ENCODE measurements at places on chromosomes 13 and 19. TPM values are rescaled to one million over a fixed set of nuclear protein-coding genes. Genes with fewer than 3 reads are reported as not detected.

Gene PRODH2
- total RNA-seq: not detected

Gene ZNF628
- 8.6 TPM for total RNA-seq

Gene ZNF835
- total RNA-seq: 0.09 TPM

Gene PSG7
- total RNA-seq: not detected

Gene ZSCAN5A
- total RNA-seq: 10.3 TPM

Gene RASIP1
- total RNA-seq: 1.0 TPM

Gene IFNL1
- not detected for total RNA-seq

Gene RABAC1
- total RNA-seq: 54.0 TPM

Gene IL12RB1
- total RNA-seq: 43.3 TPM

Gene SERPINE3
- total RNA-seq: not detected

Gene CGB7
- total RNA-seq: not detected

DNA sequence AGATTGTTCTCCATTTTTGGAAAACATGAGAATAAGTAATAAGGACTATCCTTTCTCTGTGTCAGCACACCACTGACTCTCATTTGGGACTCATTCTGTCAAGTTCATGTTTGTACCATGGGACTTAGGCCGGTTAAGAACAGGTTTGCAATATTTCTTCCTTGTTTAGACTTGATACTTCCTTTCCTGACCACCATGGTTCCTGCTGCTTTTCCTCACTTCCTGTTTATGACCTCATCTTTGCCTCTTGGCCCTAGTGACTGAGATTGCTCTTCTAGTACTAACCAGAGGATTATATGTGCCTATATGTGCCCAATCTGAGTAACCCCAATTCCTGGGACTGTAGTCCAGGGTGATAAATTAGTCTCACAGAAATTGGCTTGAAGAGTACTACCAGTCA lies 32.5 kb upstream of the NDFIP2 start:
- no peak for DNase-seq

DNA sequence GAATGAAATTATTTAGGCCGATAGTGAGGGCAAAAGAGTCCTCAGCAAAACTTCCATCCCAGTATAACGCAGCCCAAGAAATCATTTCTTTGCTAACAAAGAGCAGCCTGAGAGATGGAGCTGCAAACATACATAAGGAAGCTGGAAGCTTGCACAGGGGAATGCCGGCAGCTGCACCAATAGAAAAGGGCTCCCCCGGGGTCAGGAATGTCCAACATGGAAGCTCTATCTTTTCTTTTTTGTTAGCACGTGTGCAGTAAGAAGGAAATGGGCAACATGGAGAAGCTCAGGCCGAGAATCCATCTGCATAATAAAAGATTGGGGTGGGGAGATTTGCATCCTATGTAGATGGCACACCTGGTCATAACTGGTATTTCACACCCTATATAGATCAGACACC lies 1363.5 kb upstream of the PCDH20 start:
- no peak for DNase-seq

GRCh38 chr19:48819366-48819816 lies 8.6 kb upstream of the BCAT2 start:
- no peak for DNase-seq

DNA sequence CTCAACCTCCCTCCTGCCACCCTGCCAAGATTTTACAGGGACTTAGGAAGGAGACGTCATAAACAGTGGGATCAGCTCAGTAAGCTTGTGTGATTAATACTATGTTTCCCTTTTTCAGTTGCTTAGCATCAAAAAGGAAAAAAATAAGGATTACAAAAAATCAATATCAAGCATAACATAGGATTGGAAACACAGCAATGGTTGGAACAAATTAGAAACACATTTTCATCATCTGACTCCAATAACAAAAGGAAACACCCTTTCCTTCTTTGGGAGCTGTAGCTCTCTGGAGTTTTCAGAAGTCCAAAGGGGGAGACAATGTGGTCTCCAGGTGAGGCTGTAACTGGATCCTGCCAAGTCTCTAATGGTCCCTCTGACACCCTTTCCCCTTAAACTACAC lies 233.4 kb downstream of the B3GLCT start:
- DNase-seq: no peak

- no peak for DNase-seq
Measured at GRCh38 chr13:42925626-42926025, 66.4 kb downstream of the EPSTI1 start.

DNA sequence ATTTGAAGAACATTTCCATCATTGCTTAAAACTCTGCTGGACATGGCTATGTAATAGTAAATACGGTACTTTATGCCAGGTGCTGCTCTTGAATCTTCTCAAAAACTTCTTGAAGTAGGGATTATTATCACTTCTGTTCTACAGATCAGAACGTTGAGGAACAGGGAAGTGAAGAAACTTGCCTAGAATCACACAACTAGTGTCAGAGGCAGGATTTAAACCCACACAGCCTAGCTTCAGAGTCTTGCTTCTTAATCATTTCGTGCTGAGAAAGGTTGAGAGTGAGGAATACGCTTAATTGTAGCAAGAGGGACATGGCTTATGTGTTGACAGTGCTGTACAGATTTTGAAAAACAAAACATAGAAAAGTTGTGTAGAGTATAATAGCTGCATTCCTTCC lies 13.5 kb downstream of the TM9SF2 start:
- DNase-seq: no peak

GRCh38 chr13:73201626-73202025 lies 142.8 kb downstream of the KLF5 start:
- DNase-seq: no peak

GRCh38 chr19:46830864-46831263 lies 19.8 kb downstream of the AP2S1 start:
- no peak for DNase-seq

GRCh38 chr19:41001243-41001971 lies 10.3 kb downstream of the CYP2B6 start:
- no peak for DNase-seq

DNA sequence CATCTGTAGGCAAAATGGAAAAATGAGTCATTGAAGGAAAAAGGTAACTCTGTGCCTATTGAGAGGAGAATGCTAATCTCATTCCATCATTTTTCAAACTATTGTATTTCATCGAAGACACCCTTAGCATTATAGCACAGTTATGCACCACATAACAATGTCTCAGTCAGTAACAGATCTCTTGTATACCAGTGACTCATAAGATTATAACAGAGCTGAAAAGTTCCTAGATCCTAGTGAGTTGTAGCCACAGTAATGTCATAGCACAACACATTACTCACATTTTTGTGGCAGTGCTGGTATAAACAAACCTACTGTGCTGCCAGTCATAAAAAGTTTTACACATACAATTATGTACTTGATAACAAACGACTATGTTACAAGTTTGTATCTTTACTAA lies 1077.6 kb downstream of the DIAPH3 start:
- no peak for DNase-seq

- DNase-seq: peak; percentile 67
Measured at GRCh38 chr19:16338470-16339360, 14.1 kb downstream of the KLF2 start.

DNA sequence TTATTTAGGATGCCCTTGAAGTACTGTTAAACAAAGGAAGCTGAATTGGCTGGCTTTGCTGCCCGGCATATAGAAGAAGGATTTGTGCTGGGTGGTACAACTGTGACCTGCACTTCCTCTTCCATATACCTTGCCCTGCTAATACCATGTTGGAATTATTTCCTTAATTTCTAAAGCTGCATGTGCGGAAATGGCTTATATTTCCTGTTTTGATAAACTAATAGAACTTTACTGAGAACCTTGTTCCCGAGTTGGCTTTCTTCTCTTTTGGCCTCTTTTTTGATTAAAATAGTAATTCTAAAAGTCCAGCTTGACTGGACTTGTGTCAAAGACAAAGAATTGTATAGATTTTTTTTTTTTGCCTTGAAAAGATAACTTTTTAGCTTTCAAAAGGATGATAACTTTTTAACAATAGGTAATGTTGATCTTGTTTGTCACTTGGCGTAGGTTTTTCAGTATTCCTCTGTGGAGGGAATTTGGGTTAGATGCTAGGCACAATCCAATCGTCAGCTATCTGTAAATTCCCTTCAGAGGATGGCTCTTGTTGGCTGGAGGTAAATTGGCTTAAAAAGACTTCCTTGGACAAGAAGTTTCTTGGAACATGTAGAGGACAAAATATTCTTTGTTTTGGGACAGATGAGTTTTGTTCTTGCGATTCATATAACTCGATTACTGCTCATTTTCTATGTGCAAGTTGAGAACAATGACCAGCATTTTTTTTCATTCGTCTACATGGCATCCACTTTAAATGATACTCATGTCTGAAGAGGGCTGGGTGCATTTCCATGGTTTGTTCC lies 41.4 kb downstream of the COL4A2 start:
- DNase-seq: no peak

DNA sequence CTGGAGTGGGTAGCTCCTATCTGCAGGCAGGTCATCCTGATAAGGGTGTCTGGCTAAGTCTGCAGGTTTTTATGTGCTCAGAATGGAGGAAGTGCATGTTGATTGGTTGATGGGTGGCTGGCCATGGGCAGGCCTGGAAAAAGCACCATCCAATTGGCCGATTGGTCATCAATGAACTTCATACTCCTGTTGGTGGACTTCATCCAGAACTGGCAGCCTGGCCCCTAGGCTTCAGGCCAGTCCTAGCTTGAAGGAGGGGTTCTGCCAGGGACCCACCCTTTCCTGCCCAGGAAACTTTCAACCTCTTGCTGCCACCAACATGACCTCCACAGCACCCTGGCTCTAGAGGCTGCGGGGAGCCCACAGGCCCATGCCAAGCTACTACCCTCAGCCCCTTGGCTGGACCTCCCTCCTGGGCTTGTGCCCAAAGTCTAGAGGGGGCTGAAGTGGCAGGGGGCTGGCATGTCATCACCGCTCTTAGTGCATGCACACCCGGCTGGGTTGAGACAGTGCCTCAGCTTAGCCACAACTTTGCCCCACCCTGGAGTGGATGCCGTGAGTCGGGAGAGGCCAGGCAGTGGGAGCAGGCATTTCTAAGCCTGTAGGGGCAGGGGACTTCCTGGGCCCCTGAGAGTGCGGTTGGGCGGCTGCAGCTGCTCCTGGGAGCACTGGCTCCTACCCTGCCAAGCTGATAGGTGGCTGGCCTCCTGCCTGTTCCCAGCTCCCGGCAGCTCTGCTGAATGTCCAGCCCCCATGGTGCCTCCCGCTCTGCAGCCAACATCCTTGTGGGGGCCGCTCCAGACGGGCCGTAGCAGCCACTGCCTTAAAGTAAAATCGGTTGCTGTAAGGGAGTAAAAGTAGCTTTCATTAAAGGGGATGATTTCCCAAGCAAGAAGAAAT lies 13.2 kb downstream of the DNAJC15 start:
- no peak for DNase-seq

DNA sequence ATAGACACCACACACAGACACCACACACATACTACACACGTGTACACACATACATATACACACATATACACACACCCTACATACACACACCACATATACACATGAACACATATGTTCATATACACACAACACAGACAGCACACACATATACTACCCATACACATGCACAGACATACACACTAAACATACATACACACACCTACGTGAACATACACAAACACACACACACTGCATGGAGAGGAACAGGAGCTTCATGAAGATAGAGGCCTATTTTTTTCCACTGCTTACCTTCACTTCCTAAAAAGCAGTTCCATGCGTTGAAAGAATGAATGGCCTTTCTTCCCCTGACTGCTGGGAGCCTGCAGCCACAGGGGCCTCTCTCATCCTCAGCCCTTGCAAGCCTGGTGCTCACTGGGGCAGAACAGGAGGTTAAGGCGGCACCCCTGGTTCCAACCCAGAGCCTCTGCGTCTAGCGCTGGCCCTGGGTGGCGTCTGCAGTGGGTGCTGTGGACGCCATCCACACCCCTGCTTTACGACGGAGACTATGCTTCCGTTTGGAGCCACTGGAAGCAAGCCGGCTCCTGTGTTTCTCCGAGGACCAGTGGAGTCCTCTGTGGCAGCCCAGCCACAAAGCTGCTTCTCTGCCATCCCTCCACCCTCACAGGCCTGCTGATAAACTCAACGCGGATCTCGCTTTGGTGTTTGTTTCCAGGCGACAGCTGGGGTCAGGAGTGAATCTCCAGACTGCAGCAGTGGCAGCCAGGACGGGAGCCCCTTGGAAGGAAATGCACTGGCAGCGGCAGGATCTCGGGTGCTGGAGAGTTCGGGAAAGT lies 1.9 kb upstream of the RASA3 start:
- DNase-seq: no peak

GRCh38 chr13:102642475-102642874 lies 45.7 kb downstream of the TPP2 start:
- DNase-seq: no peak

- no peak for DNase-seq
Measured at GRCh38 chr19:58098682-58098998, 609 bp upstream of the ZSCAN18 start.

DNA sequence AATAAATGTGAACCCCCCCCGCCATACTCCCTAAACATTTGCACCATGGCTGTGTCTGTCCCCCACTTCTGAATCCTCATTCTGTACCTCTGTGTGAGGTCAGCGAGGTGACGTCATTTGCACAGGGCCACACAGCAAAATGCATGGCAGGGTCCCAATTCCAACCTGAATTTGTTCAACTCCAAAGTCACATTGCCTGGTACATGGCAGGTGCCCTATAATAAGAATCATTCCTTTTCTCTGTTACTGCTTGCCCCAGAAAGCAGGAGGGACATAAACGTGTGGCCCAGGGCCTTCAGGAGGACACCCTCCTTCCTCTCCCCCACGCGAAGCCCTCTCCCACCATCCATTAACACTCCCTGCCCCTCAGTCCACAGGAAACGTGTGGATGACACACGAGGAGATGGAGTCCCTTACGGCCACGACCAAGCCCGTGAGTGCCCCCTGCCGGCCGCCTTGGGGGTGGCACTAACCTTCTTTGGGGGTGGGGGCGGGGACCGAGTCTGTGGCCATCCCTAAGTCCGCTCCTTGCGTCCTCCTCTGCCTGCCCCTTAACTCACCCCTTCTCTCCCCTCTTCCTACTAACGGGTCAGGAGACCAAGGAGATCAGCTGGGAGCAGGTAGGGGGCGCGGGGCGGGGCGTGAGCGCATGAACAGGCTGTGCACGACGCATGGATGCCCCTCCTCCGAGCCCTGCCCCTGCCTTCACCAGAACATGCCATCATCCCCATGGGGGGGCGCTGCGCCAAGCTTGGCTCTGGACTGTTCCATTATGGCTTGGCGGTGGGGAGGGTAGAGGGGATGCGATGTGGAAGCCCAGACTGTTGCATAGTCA lies 9.4 kb downstream of the HRC start:
- DNase-seq: peak; percentile 67

GRCh38 chr13:43136920-43137575 lies 113.7 kb downstream of the DNAJC15 start:
- no peak for DNase-seq

GRCh38 chr13:43128504-43128961 lies 105.1 kb downstream of the DNAJC15 start:
- DNase-seq: no peak

- DNase-seq: no peak
Measured at GRCh38 chr19:48616491-48617056, 1.7 kb upstream of the FAM83E start.

DNA sequence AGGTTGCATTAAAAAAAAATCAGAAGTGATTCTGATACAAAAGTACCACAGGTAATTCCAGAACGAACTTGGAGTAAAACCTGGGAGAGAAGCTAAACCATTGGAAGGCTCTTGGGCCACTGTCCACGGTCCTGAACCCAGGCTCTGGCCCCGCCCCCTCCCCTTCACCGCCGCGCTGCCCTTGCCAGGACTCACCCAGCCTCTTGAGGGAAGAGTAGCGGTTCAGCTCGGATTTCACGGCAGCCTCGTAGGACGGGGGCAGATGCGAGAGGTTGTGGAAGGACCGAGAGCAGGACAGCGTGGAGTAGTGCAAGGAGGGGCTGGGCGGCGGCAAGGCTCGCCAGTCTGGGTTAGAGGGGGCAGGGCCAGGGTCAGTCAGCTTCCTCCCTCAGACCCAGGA lies 5.7 kb downstream of the SHISA7 start:
- no peak for DNase-seq

All from activated T-helper 2 cell treated with anti-CD3 and anti-CD28 coated beads, Interferon-gamma antibody, Interleukin-2, Interleukin-4, amounts not matched to agents 10 μg/mL and 5 μg/mL and 100 μg/mL, durations not matched to agents 14 hours and 24 hours and 36 hours (primary cell).